ENCODE measurements at places on chromosomes 1 and 21. TPM values are rescaled to one million over a fixed set of nuclear protein-coding genes. Genes with fewer than 3 reads are reported as not detected.
A peak's percentile ranks its signal among the peaks of the same experiment; 100 is the strongest.

GRCh38 chr1:221809091-221810029 is 67.5 kb upstream of the DUSP10 start:
- no peaks in the 10 kb centered on the region for H3K36me3 ChIP-seq
- H3K27me3 ChIP-seq: no peaks in the 10 kb centered on the region
- no peak overlapping the region for H3K27ac ChIP-seq
- peaks cover 24% of the 10 kb centered on the region for H3K4me1 ChIP-seq
- H3K4me3 ChIP-seq: no peak overlapping the region

GRCh38 chr21:32281531-32281930 is 2.7 kb upstream of the MIS18A start:
- H3K27ac ChIP-seq: no peak overlapping the region
- no peak overlapping the region for H3K4me3 ChIP-seq
- no peaks in the 10 kb centered on the region for H3K36me3 ChIP-seq
- H3K27me3 ChIP-seq: no peaks in the 10 kb centered on the region
- no peak for DNase-seq

- H3K4me1 ChIP-seq: no peaks in the 10 kb centered on the region
- H3K27me3 ChIP-seq: no peaks in the 10 kb centered on the region
- no peak overlapping the region for H3K4me3 ChIP-seq
- H3K36me3 ChIP-seq: peaks cover 74% of the 10 kb centered on the region
These were observed 38.9 kb upstream of the BMP8A start for GRCh38 chr1:39452540-39452939.

Gene OR2L3
- not detected for total RNA-seq

Gene KRTAP12-2
- total RNA-seq: not detected

GRCh38 chr1:109914587-109915240 is 4.1 kb downstream of the CSF1 start:
- H3K4me3 ChIP-seq: no peak overlapping the region
- no peaks in the 10 kb centered on the region for H3K27me3 ChIP-seq
- no peak overlapping the region for H3K27ac ChIP-seq
- no peaks in the 10 kb centered on the region for H3K36me3 ChIP-seq

GRCh38 chr1:16276302-16277030 is 39.5 kb upstream of the CPLANE2 start:
- no peak overlapping the region for H3K27ac ChIP-seq
- no peaks in the 10 kb centered on the region for H3K27me3 ChIP-seq
- no peaks in the 10 kb centered on the region for H3K4me1 ChIP-seq
- no peaks in the 10 kb centered on the region for H3K36me3 ChIP-seq
- no peak overlapping the region for H3K4me3 ChIP-seq

DNA sequence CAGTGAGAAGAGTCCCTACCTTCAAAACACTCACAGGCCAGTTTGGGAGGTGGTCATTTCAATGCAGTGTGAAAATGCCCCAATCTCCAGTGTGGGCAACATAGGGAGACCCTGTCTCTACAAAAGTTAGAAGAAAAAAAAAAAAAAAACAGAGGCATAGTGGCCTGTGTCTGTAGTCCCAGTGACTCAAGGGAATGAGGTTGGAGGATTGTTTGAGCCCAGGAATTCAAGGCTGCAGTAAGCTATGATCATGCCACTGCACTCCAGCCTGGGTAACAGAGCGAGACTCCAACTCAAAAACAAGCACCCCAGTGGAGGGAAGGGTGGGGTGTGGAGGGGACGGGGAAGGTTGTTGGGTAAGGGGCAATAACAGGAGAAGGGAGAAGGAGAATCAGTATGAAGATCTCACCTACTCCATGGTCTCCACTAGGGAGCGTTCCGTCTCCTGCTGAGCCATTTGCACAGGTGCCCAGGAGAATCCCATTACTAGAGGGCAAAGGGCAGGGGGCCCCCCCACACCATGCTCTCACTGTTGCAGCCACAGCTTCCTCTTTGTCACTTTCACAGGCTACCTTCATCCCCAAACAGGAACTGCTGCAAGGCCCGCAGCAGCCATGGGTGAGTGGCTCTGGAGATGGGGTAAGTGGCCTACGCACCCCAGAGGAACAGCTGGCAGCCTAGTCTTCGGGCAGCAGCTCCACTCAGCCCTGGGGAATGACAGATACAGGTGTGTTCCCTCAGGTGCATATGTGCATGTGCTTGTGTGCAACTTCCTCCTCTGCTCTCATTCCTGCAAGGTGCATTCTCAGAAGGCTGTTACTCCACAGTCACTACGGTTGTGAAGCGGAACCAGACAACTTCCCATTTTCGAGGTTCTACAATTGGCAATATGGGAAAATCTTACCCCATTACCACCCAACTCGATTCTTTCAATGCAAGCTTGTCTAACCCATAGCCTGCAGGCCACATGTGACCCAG is 87.9 kb upstream of the LYST start:
- no peaks in the 10 kb centered on the region for H3K36me3 ChIP-seq
- no peaks in the 10 kb centered on the region for H3K4me1 ChIP-seq
- peak; percentile 11 for DNase-seq
- H3K27ac ChIP-seq: no peak overlapping the region

Gene SMPDL3B
- 28.0 TPM for total RNA-seq

GRCh38 chr1:59766227-59766855 is 48.4 kb upstream of the HOOK1 start:
- no peak overlapping the region for H3K4me3 ChIP-seq
- H3K27ac ChIP-seq: no peak overlapping the region
- H3K4me1 ChIP-seq: peaks cover 6% of the 10 kb centered on the region
- no peaks in the 10 kb centered on the region for H3K36me3 ChIP-seq
- DNase-seq: no peak

Gene PDIK1L
- 7.8 TPM for total RNA-seq

Gene PIK3R3
- total RNA-seq: 12.9 TPM

Gene RNASEL
- total RNA-seq: 0.33 TPM

GRCh38 chr1:34781071-34781843 is at the start of gene GJB3:
GJB3 (plus strand) TSS chr1:34781214; CDS start chr1:34784763, 3,549 bp downstream.
- H3K4me3 ChIP-seq: peak within 1 kb of the TSS; percentile 18
- H3K36me3 ChIP-seq: no peaks in the 10 kb centered on the region
- DNase-seq: no peak
- no peak within 1 kb of the TSS for H3K27ac ChIP-seq
- H3K27me3 ChIP-seq: no peaks in the 10 kb centered on the region
- H3K4me1 ChIP-seq: peaks cover 19% of the 10 kb centered on the region

DNA sequence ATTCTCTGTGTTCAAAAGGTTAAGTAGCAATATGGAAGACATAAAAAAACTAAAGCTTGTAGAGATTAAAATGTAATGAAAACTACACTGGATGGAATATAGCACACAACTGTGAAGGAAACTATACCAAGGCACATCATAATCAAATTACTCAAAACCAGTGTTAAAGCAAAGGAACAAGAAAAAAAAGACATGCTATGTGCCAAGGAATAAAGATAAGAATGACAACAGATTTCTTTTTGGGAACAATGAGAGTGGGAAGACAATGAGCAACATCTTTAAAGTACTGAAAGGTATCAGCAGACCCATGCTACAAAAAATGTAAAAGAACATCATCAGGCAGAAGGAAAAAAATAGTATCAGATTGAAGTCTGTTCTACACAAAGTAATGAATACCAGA is 157.8 kb downstream of the VPS13D start:
- H3K27me3 ChIP-seq: no peaks in the 10 kb centered on the region
- DNase-seq: no peak
- no peak overlapping the region for H3K27ac ChIP-seq
- H3K36me3 ChIP-seq: peaks cover 10% of the 10 kb centered on the region
- no peaks in the 10 kb centered on the region for H3K4me1 ChIP-seq

GRCh38 chr1:186903374-186904136 is 74.8 kb downstream of the PLA2G4A start:
- no peaks in the 10 kb centered on the region for H3K4me1 ChIP-seq
- no peak overlapping the region for H3K4me3 ChIP-seq
- no peaks in the 10 kb centered on the region for H3K36me3 ChIP-seq
- H3K27me3 ChIP-seq: no peaks in the 10 kb centered on the region
